ENCODE measurements at places on chromosomes 16 and 17. TPM values are rescaled to one million over a fixed set of nuclear protein-coding genes. Genes with fewer than 3 reads are reported as not detected.

SGCA gene
- not detected for total RNA-seq

LITAFD gene
- not detected for total RNA-seq

PRR29 gene
- total RNA-seq, result not detected

KRT17 gene
- 29,975 TPM for total RNA-seq

SEPHS2 gene
- 10.0 TPM for total RNA-seq

TBC1D3C gene
- total RNA-seq, result not detected

TMEM208 gene
- total RNA-seq, result 30.4 TPM

IRX3 gene
- 3.4 TPM for total RNA-seq

CARD14 gene
- 3.1 TPM for total RNA-seq

HSD17B1 gene
- 19.5 TPM for total RNA-seq

Measured in tracheal epithelial cell (primary cell).